Inflammatory macrophage treated with lipopolysaccharide for 4 hours (primary cell): ENCODE measurements at places on chromosomes 7 and 10.

DNA sequence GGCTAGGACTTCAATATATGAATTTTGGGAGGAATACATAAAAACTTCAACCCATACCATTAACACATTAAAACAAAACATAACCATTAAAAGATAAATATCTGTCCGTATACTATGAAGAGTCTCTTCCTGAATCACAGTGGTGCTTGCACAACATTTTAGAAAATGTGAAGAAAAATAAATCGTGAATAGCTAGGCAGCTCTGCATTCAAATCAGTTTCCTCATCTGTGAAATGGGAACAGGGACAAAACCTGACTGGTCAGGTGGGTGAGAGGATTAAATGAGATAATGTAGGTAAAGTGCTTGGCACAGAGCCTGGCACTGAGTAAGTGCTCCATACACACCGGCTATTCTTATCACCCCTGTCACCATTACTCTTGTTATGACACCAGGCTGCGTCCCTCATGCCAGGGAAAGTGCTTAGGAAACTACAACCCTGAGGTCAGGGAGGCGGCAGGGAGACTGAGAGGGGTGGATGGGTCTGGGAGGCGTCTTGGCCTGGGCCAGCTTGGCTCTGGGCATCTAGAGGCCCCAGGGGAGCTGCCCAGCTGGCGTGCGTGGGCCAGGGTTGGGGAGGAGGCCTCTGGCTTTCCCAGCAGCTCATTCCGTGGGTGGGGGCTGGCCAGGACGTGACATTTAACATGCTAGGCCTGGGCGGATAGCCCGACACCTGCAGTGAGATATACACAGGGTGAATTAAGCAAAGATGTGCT lies 78.3 kb downstream of the SH3PXD2A start:
- DNase-seq = no peak

- DNase-seq = no peak
Observed at GRCh38 chr10:12504176-12504575, 154.8 kb downstream of the CAMK1D start.

DNA sequence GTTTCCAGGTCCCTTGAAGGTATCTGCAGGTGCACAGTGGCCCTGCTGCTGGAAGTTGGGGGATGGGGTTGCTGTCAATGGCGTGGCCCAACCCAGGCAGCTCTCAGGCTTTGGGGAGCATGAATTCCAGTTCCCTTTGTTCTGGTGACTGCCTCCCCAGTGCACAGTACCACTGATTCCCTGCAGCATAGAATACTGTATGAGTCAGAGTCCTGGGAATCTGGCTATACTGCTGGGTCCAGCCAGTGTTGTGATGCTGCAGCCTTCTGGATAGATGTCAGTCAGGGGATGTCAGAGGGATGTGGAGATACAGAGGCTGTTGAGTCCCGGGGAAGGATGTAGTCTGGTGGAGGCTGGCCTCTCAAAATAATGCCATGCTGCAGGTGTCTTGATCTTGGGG lies 99.3 kb downstream of the LANCL2 start:
- DNase-seq = no peak

- no peak for DNase-seq
Observed at GRCh38 chr7:125126376-125126775, 196.8 kb upstream of the POT1 start.

GRCh38 chr10:46560381-46560780 lies 3.9 kb upstream of the GPRIN2 start:
- no peak for DNase-seq

DNA sequence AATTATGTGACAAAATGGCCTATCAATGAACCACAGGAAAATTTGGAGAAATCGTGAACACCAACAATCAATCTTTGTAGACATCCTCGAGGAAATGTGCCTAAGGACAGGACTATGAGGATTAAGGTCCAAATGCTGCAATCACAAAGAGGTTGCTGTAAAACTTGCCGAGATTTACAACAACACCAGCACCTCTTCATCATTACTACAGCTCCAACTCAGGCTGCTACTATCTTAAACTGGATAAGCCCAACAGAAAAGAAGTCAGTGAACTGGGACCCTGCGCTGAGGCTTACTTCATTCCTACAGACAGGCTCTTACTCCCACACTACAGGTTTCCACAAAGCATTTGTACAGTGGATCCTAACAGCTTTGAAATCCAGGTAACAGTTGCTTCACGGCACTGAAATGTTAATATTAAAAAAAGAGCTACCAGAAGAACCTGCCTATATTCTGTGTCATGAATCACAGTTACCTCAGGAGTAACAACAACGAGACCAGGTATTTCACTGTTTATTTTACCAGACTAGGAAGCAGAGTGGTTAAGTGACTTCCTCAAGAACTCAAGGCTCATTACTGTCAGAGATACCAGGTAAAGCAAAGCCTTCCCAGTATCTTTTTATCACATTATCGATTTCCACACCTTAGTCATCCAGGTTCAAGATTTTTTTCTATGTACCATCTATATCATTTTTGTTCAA lies 23.9 kb downstream of the CACUL1 start:
- no peak for DNase-seq

- no peak for DNase-seq
Observed at GRCh38 chr7:136290351-136290750, 313.2 kb upstream of the MTPN start.

GRCh38 chr10:114603303-114603702 lies 54.8 kb downstream of the ABLIM1 start:
- no peak for DNase-seq

- peak; percentile 8 for DNase-seq
Observed at GRCh38 chr10:26550774-26551526, 112.8 kb downstream of the APBB1IP start.

GRCh38 chr10:13472359-13472758 lies 56.5 kb downstream of the BEND7 start:
- DNase-seq = no peak

- DNase-seq = peak; percentile 94
Observed at GRCh38 chr10:17229016-17229716, 1.1 kb downstream of the VIM start.

DNA sequence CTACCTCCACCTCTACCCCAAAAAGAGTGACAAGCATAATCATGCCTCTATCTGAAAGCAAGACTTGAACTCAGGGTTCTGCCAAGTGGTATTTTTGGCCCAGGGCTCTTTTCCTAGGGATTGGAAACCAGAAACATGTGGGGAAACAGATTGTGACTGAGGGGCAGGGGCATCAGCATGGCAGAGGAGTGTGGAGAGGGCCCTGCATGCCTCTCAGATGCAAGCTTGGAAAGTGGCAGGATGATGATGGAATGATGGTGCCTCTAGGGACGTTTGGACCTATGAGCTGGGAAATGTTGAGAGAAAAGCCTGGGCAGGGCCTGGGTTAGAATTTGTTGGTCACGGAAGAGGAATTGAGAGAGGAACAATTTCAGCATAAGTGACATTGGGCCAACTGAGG lies 78.4 kb upstream of the LEP start:
- DNase-seq = no peak

GRCh38 chr10:119420950-119421875 lies 121.3 kb downstream of the RGS10 start:
- DNase-seq = no peak

GRCh38 chr7:44145479-44145968 lies 4.4 kb upstream of the MYL7 start:
- no peak for DNase-seq

GRCh38 chr10:76206797-76207352 lies 775.5 kb downstream of the LRMDA start:
- no peak for DNase-seq

- no peak for DNase-seq
Observed at GRCh38 chr7:66727058-66727457, 13.5 kb upstream of the RABGEF1 start.
